ENCODE measurements at places on chromosomes 4 and X. TPM values are rescaled to one million over a fixed set of nuclear protein-coding genes. Genes with fewer than 3 reads are reported as not detected.

The BEND4 gene
- total RNA-seq = not detected

The IL2 gene
- not detected for total RNA-seq

The TMPRSS11F gene
- 0.10 TPM for total RNA-seq

The GAGE12C gene
- not detected for total RNA-seq

GRCh38 chr4:79872738-79873137 lies 200.3 kb downstream of the ANTXR2 start:
- no peak for DNase-seq

GRCh38 chrX:103107836-103108235 lies 14.9 kb upstream of the NXF3 start:
- no peak for DNase-seq

- no peak for DNase-seq
Measured at GRCh38 chr4:54840430-54840829, 182.7 kb downstream of the KIT start.

All from RPMI7951 (cell line).